ENCODE measurements at places on chromosomes 2 and 18.

GRCh38 chr2:89837962-89838625, 1146.6 kb downstream of the RPIA start:
- DNase-seq = no peak

DNA sequence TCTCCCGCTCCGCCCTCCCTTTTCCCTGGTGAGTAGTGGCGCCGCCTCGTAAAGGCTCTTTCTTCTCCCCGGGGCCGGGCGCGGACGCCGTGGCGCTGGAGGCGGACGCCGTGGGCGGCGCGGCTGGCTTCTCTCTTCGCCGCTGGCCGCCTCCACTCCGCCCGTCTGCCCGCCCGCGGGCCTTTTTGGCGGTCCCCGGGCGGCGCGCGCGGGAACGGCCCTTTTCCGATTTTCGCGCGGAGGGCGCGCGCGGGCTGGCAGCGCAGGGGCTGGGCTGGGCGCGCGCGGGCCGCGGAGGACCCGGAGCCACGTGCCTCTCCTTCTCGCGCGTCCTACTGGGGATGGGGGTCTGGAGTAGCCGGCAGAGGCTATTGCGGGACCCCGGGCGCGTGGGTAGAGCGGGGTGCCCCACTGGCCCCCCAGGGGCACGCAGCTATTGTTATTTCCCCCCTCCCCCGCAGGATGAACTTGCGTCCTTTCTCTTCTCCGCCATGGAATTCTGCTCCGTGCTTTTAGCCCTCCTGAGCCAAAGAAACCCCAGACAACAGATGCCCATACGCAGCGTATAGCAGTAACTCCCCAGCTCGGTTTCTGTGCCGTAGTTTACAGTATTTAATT, 472 bp downstream of the SLC20A1 start:
- no peak for DNase-seq

GRCh38 chr2:40879305-40879704, 427.4 kb upstream of the SLC8A1 start:
- DNase-seq = no peak

DNA sequence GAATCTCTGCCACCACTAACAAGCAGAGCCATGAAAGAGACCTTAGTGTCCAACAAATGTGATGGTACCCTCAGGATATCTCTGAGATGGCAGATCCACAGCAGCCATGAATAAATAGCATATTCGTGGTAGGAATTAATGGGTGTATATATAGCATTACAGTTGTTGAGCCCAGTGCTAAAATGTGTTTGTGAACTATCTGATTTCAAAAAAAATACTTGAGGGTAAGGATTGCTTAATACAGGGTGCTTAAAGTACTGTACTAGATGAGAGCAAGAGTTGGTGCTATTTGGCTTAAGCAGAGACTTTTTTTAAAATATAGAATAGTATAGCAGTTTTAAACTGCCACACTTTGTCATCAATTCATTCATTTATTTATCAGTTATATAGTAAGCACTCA, 101.5 kb upstream of the GALNT5 start:
- no peak for DNase-seq

- no peak for DNase-seq
Measured at GRCh38 chr2:12759248-12759647, 42.5 kb downstream of the TRIB2 start.

Measured in CD14-positive monocyte (primary cell).